ENCODE measurements at places on chromosomes 1 and 21.

DNA sequence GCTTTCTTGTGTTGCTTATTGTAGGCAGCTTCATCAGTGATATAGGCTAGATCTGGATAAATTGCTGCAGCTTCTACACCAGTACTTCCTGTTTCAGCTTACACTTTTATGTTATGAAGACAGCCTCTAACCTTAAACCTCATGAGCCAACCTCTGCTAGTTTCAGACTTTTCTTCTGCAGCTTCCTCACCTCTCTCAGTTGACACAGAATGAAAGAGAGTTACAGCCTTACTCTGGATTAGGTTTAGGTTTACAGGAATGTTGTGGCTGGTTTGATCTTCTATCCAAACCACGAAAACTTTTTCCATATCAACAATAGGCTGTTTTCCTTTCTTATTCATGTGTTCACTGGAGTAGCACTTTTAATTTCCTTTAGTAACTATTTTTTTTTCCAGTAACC lies 76.9 kb upstream of the RNPC3 start:
- DNase-seq = no peak

- peak; percentile 32 for DNase-seq
Measured at GRCh38 chr1:240189386-240189989, 97.8 kb downstream of the FMN2 start.

- DNase-seq = no peak
Measured at GRCh38 chr1:57160594-57160993, 194.8 kb upstream of the C8B start.

GRCh38 chr21:31342348-31342747 lies 1.7 kb downstream of the TIAM1 start:
- DNase-seq = no peak

DNA sequence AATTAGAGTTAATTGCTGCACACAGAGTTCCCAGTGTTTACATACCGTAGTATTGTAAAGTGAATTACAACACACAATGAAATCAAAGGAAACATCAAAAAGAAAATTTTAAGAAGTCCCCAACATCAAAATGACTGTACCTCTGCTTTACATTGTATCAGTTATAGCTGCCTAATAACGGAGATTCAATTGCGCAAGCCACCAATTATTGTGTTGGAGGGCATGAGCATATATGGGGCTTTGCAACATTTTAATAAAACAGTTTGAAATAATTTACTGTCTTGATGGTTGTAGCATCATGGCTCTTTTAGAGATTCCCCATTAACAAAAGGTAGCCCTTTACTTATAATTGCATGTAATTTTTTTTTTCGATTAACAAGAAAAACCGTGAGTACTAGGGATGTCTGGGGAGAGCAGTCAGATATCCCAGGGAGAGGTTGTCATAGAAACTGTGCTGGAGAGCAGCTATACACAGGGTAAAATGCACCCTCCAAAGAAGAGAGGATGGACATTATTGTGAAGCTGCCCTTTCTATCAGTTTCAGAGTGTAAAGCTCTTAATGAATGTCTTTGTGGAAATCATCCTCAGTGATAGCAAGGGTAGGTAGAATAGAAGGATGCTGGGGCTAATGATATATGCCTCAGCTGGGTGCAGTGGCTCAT lies 55.9 kb upstream of the BTG3 start:
- DNase-seq = no peak

GRCh38 chr1:218346391-218347204 lies 1.5 kb downstream of the TGFB2 start:
- no peak for DNase-seq

GRCh38 chr1:158146165-158146564 lies 34.5 kb upstream of the CD1D start:
- DNase-seq = no peak

- DNase-seq = peak; percentile 24
Measured at GRCh38 chr1:228647523-228648444, 87.5 kb upstream of the RHOU start.

- DNase-seq = no peak
Measured at GRCh38 chr1:75673885-75674284, 50.6 kb upstream of the ACADM start.

Measured in activated CD4-positive, alpha-beta T cell treated with anti-CD3 and anti-CD28 coated beads, Interleukin-2, amount 10 ng/mL, durations not matched to agents 7 days and 5 days (primary cell).